Glutamatergic neuron (in vitro differentiated cells): ENCODE measurements at places on chromosomes 1 and 21.

- DNase-seq, result no peak
- no peaks in the 10 kb centered on the region for H3K4me1 ChIP-seq
- H3K27me3 ChIP-seq, result no peaks in the 10 kb centered on the region
- no peak overlapping the region for H3K27ac ChIP-seq
Measured at GRCh38 chr1:119878171-119878570, 18.1 kb downstream of the ADAM30 start.

DNA sequence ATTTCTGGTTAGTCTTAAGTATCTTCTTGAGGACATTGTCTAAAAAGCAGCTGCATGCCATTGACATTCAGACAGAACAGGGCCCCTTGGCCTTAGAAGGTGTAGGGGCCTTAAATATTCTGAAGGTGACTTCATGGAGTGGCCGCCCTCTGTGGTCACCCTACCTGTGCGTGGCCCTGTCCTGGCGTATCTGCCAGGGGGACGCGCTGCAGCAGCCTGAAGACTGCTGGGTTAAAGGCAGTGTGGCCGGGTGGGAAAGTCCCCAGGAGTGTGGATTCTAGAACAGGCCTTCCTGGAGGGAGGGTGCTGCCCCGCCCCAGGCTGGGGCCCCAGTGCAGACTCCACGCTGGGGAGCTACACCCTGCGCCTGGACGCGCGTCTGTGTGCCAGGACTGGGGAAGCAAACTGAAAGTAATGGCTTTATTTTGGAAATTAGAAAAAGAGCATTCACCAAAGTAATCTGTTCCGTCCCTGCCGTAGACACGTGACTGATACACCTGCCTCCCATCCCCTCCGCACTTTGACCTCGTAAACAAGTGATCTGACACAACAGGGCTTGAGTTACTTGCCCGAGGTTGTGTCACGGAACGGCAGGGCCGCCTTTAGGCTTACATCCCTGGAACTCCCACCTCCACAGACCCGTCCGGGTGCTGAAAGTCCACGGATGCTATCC, 1.8 kb downstream of the AGPAT3 start:
- H3K27ac ChIP-seq, result no peak overlapping the region
- peaks cover 9% of the 10 kb centered on the region for H3K27me3 ChIP-seq
- no peak for DNase-seq
- H3K36me3 ChIP-seq, result peaks cover 2% of the 10 kb centered on the region
- peak overlapping the region; percentile 67 for H3K4me3 ChIP-seq

DNA sequence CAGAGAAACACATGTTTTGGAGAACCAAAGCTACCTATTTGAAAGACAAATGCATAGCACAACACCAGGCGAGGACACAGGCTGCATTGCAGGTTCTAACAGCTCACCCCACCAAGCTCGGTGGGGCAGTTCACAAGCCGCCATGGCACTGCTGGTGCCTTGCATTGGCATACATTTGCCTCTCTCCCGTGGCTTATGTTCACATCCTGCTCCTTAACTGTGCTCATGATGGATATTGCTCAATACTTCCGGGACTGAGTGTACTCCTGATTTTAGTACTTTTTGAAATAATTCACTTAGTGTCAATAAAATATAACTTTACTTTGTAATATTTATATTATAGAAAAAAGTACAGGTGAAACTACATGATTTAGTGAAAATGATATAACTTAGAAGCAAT, 1187.4 kb upstream of the NCAM2 start:
- H3K27ac ChIP-seq, result no peak overlapping the region
- no peaks in the 10 kb centered on the region for H3K27me3 ChIP-seq
- H3K4me3 ChIP-seq, result no peak overlapping the region
- no peaks in the 10 kb centered on the region for H3K4me1 ChIP-seq

GRCh38 chr1:226135709-226136108, 50.8 kb downstream of the ACBD3 start:
- H3K36me3 ChIP-seq, result no peaks in the 10 kb centered on the region
- DNase-seq, result no peak
- no peaks in the 10 kb centered on the region for H3K4me1 ChIP-seq
- H3K27me3 ChIP-seq, result peaks cover 6% of the 10 kb centered on the region
- H3K4me3 ChIP-seq, result no peak overlapping the region

- peaks cover 16% of the 10 kb centered on the region for H3K4me1 ChIP-seq
- peak overlapping the region; percentile 96 for H3K27ac ChIP-seq
- H3K27me3 ChIP-seq, result peaks cover 29% of the 10 kb centered on the region
- peaks cover 5% of the 10 kb centered on the region for H3K36me3 ChIP-seq
- peak; percentile 84 for DNase-seq
Measured at GRCh38 chr1:111739925-111740765, 950 bp upstream of the INKA2 start.

DNA sequence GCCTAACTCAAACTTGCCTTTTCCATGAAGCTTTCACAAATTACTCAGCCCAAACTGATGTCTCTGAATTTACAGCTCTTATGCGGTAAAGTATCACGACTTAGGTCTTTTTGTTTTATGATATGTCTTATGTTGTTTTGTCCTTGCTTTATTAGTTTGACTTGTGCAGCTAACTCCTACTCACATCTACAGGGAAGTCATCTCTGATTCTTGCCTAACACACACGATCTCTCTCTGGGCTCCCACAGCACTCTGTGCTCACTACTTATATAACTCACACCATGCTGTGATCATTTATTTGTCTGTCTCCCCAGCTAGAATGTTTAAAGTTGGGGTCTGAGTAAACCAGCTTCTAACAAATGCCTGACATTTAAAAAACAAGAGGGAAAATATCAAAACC, 9.3 kb upstream of the PI4KB start:
- no peak overlapping the region for H3K27ac ChIP-seq
- DNase-seq, result no peak
- H3K36me3 ChIP-seq, result no peaks in the 10 kb centered on the region
- no peaks in the 10 kb centered on the region for H3K27me3 ChIP-seq
- no peak overlapping the region for H3K4me3 ChIP-seq

DNA sequence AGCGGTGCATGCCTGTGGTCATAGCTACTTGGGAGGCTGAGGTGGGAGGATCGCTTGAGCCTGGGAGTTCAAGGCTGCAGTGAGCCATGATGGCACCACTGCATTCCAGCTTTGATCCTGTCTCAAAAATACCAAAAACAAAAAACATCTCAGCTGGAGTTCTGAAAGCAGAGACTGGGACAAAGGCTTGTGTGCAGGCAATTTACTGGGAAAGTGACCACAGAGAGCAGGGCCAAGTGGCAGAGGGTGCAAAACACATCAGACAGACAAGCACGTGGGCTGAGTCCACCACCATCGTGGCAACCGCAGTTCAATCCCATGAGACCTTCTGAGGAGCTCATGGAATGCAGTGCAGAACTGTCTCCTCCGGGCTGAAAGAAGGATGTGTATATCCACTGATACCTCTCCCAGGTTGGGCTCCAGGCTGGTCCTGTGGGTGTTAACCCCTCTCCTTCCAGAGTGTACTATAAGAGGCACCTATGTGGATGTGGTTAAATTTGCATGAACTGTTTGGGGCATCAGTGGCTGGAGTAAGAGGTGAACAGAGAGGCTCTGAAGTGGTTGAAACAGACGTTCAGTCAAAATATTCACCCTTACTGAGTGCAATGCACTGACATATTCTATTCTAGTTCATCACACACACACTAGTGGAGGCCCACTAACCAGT, 10.8 kb downstream of the PIGP start:
- no peak overlapping the region for H3K27ac ChIP-seq
- H3K36me3 ChIP-seq, result peaks cover 4% of the 10 kb centered on the region
- peaks cover 3% of the 10 kb centered on the region for H3K27me3 ChIP-seq
- H3K4me3 ChIP-seq, result no peak overlapping the region

GRCh38 chr1:22137004-22137720, 5.7 kb downstream of the WNT4 start:
- H3K4me3 ChIP-seq, result no peak overlapping the region
- no peak overlapping the region for H3K27ac ChIP-seq
- no peak for DNase-seq
- H3K27me3 ChIP-seq, result peaks cover 19% of the 10 kb centered on the region
- H3K4me1 ChIP-seq, result peaks cover 7% of the 10 kb centered on the region
- no peaks in the 10 kb centered on the region for H3K36me3 ChIP-seq

DNA sequence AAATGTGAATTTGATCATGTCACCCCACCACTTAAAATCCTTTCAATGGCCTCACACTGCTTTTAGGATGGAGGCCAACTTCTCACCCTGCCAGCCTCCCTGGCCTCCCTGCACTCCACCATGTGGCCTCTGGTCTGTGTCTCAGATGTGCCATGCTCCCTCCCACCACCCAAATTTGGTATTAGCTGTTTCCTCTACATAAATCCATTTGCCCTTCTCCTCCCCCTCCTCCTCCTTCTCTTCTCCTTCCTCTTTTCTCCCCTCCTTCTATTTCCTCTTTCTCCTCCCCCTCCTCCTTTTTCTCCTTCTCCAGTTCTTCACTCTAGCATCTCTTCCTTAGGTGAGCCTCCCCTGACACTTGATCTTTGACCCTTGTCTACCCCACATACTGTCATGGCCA, 16.7 kb upstream of the GUCA2B start:
- H3K4me1 ChIP-seq, result peaks cover 10% of the 10 kb centered on the region
- no peak overlapping the region for H3K27ac ChIP-seq
- no peak for DNase-seq
- no peak overlapping the region for H3K4me3 ChIP-seq

DNA sequence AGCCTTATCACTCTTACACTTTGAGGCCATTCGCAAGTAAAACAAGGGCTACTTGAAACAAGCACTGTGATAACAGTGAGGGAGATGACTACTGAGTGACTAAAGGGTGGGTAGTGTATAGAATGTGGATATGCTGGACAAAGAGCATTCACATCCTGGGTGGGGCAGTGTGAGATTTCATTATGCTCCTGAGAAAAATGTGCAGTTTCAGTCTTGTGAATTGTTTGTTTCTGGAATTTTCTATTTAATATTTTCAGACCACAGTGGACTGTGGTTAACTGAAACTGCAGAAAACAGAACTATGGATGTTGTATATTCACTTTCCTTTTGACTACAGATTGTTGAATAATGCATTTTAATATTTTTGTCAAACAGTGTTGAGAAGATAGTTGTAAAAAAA, 25.1 kb upstream of the B3GALT2 start:
- peaks cover 4% of the 10 kb centered on the region for H3K4me1 ChIP-seq
- H3K4me3 ChIP-seq, result no peak overlapping the region
- no peak overlapping the region for H3K27ac ChIP-seq
- peaks cover 29% of the 10 kb centered on the region for H3K36me3 ChIP-seq

GRCh38 chr21:45086337-45086958, 12.1 kb downstream of the ADARB1 start:
- no peak overlapping the region for H3K27ac ChIP-seq
- peaks cover 44% of the 10 kb centered on the region for H3K4me1 ChIP-seq
- H3K4me3 ChIP-seq, result no peak overlapping the region
- no peak for DNase-seq
- H3K27me3 ChIP-seq, result peaks cover 3% of the 10 kb centered on the region

DNA sequence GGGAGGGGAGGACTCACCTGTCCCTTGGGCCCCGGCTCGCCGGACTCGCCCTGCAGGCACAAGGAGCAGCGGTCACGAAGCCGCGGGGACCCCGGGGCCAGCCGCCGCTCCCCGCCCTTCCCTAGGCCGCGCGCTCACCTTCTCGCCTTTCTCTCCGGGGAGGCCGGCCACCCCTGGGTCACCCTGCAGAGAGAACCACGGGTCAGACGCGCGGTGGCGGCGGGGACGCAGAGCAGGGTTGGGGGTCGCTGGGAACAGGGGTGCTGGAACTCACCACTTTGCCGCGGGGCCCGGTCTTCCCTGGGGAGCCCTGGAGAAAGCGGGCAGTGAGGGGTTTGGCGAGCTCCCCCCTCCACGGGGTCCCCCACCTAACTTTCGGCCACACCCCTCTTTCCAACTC, 13.3 kb downstream of the COL9A2 start:
- H3K4me3 ChIP-seq, result peak overlapping the region; percentile 20
- H3K36me3 ChIP-seq, result no peaks in the 10 kb centered on the region
- no peaks in the 10 kb centered on the region for H3K4me1 ChIP-seq
- DNase-seq, result no peak
- H3K27ac ChIP-seq, result no peak overlapping the region

DNA sequence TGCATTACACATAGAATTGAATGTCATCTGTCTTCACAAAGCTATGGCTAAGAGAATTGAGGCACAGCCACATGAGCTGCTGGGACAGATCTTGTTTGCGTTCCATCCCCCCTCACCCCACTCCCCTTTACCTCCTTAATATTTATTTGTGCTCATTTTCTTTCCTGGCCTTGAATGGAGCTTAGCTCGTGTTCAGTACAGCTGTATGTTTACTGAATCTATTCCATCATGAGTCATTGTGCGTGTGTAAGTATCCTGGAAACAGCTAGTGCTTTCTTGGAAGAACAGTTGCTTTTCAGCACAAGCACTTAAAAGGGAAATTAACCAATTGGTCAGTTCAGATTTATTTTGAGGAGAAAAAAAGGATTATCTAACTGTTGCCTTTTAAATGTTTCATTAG, 14.7 kb downstream of the PROX1 start:
- H3K4me1 ChIP-seq, result peaks cover 84% of the 10 kb centered on the region
- peak overlapping the region; percentile 57 for H3K4me3 ChIP-seq
- peaks cover 7% of the 10 kb centered on the region for H3K36me3 ChIP-seq
- peaks cover 3% of the 10 kb centered on the region for H3K27me3 ChIP-seq

GRCh38 chr1:201258763-201259230, 24.5 kb upstream of the PKP1 start:
- H3K4me3 ChIP-seq, result no peak overlapping the region
- H3K27ac ChIP-seq, result no peak overlapping the region
- DNase-seq, result no peak
- no peaks in the 10 kb centered on the region for H3K36me3 ChIP-seq
- H3K27me3 ChIP-seq, result peaks cover 8% of the 10 kb centered on the region

DNA sequence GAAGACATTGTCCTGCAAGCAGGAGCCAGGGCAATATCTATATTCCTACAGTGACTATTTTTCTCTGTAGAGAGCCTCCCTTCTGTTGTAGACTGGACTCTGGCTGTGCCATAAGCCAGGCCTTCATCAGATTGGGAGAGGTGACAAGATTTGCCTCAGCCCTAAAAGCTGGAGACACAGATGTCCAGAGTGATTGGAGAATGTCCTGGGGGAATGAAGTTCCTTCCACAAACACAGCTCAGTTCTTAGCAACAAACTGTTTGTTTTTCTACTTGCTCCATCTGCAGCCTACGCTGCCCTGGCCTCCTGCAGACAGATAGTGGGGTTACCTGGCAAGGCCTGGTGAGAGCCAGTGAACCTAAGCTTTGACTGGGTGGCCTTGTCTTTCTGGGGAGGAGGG, 29.9 kb upstream of the SNX27 start:
- H3K27me3 ChIP-seq, result no peaks in the 10 kb centered on the region
- no peaks in the 10 kb centered on the region for H3K36me3 ChIP-seq
- H3K27ac ChIP-seq, result no peak overlapping the region
- peaks cover 8% of the 10 kb centered on the region for H3K4me1 ChIP-seq
- DNase-seq, result no peak

GRCh38 chr1:117060441-117061317, 553 bp downstream of the TTF2 start:
- H3K4me3 ChIP-seq, result no peak overlapping the region
- H3K36me3 ChIP-seq, result no peaks in the 10 kb centered on the region
- DNase-seq, result peak; percentile 37
- H3K27ac ChIP-seq, result no peak overlapping the region
- H3K4me1 ChIP-seq, result peaks cover 11% of the 10 kb centered on the region
